ENCODE measurements at places on chromosomes 13 and 19.

GRCh38 chr13:49314344-49314882, 66.7 kb downstream of the CDADC1 start:
- DNase-seq = no peak

GRCh38 chr13:62663767-62664166, 1248.1 kb upstream of the PCDH20 start:
- no peak for DNase-seq

DNA sequence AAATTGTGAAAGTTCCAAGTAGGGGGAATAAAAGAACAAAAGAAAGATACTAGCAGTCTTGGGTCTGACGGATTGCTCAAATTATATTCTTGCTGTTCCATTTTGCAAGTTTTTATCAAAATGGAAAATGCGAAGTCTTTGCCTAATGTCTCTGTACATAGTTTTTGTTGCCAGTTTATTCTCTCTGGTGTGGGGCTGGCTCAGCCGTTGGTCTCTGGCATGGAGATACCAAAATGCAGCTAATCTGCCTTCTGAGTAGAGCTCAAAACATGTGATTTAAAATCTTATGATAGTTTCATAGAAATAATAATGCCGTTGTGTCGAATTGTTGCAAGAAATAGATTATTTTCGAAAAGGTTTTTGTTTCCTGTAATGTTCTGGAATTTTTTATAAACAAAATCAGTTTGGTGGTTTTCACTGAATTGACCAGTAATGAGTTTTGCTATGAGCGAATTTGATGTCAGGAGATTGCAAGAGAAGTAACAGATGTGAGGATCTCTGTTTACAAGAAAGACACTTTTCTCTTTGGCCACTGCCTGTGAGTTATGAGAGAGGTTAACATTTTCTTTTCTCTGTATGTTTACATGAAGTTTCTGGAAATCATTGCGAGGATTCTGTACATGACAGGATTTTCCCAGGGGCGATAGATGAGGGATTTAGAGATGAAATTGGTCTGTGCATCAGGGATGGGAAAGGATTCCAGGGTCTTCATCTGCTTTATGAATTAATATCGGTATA, 147.0 kb downstream of the DCT start:
- no peak for DNase-seq

DNA sequence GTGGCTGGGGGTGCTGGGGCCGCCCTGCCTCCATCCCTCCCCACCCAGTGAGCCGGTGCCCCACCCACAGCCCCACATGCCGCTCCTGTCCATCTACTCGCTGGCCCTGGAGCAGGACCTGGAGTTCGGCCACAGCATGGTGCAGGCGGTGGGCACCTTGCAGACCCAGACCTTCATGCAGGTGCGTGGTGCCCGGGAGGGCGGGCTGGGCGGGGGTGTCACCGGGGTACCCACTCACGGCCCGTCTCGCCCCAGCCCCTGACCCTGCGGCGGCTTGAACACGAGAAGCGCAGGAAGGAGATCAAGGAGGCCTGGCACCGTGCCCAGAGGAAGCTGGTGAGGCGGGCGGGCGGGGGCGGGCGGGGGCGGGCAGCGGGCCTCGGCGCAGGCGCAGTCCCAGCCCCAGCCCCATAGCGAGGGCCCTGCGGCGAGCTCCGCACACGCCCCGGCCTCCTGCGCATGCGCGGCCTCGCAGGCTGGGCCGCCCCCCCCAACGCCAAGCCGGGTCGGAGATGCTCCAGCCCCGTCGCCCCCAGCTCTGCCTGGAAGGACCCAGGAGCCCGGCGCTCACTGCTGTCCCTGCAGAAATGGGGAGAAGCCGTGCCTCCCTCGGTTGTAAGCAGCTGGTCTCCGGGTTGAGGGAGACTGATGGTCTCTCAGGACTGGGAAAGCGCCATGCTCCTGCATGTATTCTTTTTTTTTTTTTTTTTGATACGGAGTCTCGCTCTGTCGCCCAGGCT, 7.7 kb downstream of the ARHGAP45 start:
- peak; percentile 85 for DNase-seq

- DNase-seq = peak; percentile 54
Observed at GRCh38 chr19:14048443-14049153, 13.3 kb downstream of the PALM3 start.

DNA sequence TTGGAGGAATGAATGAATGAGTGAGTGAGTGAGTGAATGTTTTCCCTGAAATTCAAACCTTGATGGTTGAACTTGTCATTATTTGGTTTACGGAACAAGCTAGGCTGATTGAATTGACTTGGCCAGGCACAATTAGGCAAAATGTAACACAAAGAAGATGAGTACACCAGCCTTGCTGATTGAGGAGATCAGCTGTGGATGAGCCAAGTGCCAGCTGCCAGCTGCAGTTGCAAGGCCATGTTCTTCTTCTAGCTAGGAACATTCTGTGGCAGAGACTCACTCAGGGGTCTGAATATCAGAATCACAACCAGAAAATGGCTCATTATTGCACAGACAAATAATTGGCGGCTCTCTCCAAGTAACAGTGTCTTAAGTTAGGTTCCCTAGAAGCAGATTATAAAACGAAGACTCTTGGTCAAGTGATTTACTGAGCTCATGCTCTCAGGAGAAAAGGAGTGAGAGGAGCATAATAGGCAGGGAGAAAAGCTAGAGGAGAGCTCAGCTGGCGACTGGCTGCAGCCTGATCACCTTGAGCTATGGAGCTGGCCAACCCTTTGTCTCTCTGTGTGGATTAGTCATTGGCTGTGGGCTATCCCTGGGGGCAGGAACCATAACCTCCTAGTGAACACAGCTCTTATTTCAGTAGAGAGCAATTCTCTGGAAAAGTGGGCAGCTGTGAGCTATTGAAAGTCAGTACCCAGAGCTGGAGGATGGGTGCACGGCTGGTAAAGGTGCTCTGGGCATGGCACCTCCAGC, 225.3 kb upstream of the SERP2 start:
- no peak for DNase-seq

GRCh38 chr19:15507068-15508034, 974 bp upstream of the CYP4F22 start:
- DNase-seq = no peak

DNA sequence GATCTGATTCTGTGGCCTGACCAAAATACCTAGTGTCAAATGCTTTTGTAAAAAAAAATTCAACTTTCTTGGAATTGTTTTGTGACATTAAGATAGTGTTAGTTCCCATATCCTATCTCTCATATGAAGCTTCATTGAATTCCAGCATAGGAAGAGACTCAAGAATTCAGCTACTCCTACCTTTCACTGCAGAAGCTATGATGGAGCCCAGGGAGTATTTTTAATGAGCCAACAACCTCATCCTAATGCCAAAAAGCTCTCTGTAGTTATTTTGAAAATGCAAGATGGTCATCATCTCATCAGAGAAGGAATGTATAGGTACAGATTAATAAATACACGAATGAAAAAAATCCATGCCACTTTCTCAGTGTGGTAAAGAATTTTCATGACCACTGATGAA, 431.2 kb upstream of the SGCG start:
- DNase-seq = no peak

DNA sequence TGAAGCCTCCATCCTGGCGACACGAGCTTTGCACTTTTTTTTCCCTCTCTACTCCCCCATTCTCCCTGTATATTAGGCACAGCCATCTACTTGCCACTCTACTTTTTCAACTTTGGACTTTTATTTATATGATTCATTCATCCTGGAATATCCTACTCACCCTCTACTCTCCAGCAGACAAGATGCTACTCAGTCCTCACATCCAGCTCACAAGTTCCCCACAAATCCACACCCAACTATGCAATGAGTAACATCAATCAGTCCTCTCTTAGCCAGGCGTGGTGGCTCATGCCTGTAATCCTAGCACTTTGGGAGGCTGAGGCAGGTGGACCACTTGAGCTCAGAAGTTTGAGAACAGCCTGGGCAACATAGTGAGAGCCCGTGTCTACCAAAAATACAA, 23.9 kb upstream of the URAD start:
- no peak for DNase-seq

GRCh38 chr19:33641956-33642498, 20.3 kb downstream of the CHST8 start:
- DNase-seq = no peak

GRCh38 chr19:44900328-44901244, 5.0 kb upstream of the APOE start:
- DNase-seq = no peak

GRCh38 chr13:113066142-113066455, 39.5 kb upstream of the F7 start:
- DNase-seq = no peak

GRCh38 chr19:9453953-9454352, 18.6 kb upstream of the ZNF266 start:
- DNase-seq = no peak

DNA sequence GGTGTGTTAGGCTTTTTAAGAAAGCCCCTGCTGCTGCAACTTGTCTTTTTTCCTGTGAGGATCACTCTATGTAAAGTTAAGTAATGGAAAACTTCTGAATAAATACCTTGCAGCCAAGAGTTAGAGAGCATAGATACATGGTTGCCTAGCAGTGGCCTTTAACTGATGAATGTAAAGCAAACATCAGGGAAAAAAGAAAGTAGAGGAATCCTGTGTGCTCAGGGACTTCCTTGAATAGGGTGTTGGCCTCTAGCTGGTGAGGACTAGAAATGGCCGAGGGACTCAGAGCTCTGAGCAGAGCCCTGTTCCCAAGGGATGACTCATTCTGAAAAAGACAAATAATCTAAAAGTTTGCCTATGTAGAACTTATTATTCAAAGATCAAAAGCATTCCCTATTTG, 135.7 kb downstream of the MIPEP start:
- peak; percentile 22 for DNase-seq

DNA sequence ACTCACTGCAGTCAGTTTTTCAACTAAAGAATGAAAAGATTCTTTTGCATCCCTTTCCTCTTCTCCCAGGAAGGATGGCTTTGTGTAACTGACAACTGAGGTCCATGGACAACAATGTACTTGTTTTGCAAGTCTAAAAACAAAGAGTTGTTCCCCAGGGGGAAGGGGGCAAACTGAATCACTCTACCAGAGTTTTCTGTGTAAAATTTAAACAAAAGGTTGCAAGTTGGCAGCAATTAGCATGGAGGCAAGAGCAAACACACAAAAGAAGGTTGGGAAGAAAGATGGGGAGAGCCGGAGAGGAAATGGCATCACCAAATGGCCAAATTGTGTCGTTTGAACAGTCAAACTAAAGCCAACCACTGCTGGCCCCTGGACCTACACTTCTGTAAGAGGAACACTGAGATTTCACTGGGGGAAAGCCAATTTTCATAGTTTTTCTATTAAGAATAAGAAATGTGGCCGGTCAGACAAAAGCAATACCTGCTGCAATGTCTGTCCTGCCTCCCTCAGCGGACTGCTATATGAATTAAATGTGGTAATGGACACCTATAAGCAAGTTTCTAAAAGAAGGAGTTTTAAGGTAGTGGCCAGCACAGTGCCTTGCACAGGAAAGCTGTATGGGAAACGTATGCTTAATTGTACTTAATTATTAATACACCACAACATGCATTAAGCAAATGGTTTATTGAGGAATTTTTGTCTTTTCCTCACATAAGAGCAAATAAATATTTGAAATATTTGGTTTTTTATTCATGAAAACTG, 16.1 kb upstream of the SACS start:
- no peak for DNase-seq

DNA sequence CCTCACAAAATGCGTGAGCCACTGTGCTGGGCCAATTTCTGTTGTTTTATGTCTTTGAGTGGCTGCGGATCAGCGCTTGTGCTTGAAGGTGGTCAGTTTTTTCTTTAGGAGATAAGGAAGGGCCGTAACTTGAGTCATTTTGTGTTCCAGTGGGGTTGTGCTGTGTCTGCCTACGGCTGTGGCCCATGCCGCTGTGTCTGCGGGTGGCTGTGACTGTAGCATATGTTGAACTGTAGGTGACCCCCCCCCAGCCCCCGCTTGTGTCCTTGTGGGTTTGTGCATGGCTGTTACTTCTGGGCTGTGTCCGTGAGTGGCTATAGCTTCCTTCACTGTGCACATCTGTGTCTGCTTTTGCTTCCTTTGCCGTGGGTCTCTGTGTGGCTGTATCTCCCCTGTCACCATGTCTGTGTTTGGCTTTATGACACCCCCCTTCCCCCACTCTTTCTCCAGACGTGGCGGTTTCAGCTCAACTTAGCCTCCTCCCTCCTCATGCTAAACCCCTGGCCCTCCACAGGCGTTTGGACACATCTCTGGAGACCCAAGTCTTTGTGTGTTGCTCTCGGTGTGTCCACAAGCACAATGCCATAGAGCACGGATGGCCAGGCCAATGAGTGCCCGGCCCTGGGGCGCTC, 675 bp downstream of the PPP1R14A start:
- no peak for DNase-seq

DNA sequence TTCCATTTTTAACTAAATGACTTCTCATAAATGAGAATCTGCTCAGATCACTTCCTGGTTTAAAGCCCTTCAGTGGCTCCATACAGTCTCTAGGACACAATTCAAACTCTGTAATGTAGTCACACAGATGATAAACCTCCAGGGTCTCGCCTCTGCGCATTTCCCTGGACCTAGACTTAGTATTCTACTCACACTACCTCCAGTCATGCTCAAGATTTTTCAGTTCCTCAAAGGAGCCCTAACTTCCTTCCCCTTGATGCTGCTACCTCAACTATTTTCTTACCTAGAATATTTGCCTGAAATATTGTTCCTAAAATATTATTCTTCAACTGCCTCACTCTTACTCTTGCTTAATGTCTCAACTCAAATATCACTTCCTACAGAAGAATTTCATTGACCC, 86.7 kb upstream of the TPP2 start:
- DNase-seq = no peak

- no peak for DNase-seq
Observed at GRCh38 chr19:45500918-45501729, 2.9 kb downstream of the PPM1N start.

GRCh38 chr13:48377857-48378256, 35.1 kb downstream of the LPAR6 start:
- DNase-seq = no peak

- no peak for DNase-seq
Observed at GRCh38 chr13:29849731-29850212, 645 bp downstream of the UBL3 start.

DNA sequence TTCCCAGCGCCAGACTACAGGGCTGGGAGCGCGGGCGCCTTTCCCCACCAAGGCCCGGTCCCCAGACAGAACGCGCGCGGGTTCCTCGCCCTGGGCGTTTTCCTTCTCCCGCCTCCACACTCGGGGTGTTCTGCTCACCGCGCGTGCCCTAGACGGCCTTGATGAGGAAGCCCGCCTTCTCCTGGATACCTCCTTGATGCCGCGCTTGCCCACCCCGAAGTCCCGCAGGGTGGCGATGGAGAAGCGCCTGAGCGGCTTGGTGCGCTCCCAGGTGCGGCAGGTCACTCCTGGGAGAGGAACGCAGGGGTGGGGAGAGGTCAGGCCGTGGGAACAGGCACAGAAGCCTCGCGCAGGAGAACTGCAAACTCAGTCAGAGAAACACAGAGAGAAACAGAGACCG, 34.8 kb downstream of the CYP2B6 start:
- no peak for DNase-seq
